ENCODE measurements at places on chromosomes 11 and 22.

DNA sequence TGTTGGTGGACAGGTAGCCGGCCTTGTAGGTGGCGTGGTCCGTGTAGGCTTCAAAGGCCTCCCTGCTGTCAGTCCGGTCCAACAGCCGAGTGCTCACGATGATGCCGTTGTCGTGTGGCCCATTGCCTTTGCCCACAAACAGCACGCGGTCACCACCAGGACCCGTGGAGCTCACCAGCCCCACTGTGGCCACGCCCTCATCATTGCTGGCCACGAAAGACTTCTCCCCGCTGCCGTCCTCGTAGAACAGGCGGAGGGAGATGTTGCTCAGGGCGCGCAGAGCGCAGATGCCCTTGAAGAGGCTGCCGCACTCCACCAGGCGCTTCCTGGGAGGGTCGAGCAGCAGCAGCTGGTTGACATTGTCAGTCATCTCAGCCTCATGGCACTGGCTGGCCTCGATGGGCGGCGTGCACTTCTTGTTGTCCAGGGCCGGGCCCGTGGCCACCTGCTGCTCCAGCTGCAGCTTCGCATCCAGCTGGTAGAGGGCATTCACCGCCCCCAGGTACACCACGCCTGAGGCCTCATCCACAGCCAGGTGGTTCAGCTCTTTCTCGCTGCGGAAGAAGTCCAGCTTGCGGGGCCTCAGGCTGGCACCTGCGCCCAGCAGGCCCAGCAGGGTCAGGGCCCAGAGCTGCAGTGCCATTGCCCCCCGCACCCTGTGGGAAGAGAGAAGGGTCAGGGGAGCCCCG is 17.4 kb downstream of the PLXNB2 start:
- no peak for DNase-seq

DNA sequence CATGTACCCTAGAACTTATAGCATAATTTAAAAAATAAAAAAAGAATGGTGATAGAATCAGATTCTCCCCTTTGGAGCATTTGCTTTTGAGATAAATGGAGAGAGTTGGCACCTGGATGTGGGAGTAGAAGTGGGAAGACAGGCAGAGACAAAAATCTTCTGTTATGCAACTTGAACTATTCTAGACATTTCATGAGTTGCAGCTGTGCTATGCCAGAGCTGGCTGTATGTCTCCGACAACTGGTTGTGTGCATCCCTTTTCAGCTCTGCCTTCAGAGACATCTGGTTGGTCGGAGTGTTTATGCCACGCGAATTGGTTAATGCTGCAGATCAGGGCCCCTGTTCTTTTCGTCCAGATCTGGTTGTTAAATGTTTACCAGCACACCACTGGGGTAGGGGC is 161.3 kb downstream of the JRKL start:
- DNase-seq = no peak

DNA sequence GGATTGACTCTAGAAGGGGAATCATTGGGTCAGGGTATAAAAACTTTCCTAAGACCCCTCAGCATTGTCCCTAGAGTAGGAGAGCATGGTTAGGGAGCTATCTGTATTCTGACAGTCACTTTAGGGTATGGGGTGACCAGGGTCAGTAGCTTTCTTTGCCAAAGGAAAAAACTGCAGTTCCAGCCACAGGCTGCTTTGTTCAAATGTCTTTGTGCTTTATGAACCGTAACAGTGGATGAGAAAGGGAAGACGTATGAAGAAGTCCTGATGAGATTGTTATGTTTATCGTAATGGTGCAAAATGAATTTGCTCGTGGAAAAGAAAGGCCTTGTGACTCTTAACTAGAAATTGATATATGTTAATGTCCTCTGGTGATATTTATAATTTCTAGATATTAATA is 30.0 kb downstream of the CYB5R2 start:
- DNase-seq = no peak

GRCh38 chr11:94681140-94681539 is 87.0 kb upstream of the AMOTL1 start:
- DNase-seq = no peak

DNA sequence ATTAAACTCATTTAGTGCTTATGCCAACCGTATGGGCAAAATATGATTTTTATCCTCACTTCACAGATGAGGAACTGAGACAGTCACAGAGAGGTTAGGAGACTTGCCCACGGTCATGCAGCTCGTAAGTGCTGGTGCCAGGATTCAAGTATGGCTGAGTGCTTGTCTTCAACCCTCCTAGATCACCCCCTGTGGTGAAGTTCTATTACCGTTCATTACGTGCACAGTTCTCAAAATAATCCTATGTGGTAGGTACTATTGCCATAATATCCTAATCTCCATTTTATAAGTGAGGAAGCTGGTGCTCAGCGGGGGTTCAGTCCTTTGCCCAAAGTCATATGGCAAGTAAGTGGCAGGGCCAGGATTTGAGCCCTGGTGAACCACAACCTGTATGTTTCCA is 1.5 kb downstream of the MIEF1 start:
- no peak for DNase-seq

- DNase-seq = no peak
Observed at GRCh38 chr11:68014157-68014946, 4.2 kb downstream of the ALDH3B1 start.

DNA sequence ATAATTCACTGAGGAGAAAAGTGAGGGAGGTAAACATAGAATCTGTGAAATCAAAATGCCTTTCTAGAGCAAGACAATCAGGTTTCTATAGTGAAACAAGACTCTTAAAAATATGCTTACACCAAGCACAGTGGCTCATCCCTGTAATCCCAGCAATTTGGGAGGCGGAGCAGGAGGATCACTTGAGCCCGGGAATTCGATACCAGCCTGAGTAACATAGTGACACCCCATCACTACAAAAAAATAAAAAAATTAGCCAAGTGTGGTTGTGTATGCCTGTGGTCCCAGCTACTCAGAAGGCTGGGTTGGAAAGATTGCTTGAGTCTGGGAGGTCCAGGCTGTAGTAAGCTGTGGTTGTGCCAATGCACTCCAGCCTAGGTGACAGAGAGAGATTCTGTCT is 43.2 kb upstream of the ME3 start:
- no peak for DNase-seq

DNA sequence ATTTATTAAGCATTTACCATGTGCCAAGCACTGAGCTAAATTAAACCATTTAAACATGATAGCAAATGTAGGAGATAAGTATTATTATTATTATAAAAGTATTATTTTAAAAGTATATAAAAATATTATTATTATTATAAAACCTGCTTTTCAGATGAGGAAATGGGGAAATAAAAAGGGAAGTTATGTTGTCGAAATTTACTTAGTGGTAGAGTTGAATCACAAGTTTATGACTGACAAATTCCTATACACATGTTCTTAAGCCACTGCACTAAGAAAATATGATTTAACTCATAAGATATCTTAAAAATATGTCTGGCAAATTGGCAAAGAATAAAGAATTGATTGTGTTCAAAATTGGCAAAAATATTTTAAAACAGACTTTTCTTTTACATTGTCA is 53.8 kb downstream of the CASP12 start:
- no peak for DNase-seq

GRCh38 chr22:37283393-37283937 is 1.2 kb downstream of the CYTH4 start:
- DNase-seq = no peak

DNA sequence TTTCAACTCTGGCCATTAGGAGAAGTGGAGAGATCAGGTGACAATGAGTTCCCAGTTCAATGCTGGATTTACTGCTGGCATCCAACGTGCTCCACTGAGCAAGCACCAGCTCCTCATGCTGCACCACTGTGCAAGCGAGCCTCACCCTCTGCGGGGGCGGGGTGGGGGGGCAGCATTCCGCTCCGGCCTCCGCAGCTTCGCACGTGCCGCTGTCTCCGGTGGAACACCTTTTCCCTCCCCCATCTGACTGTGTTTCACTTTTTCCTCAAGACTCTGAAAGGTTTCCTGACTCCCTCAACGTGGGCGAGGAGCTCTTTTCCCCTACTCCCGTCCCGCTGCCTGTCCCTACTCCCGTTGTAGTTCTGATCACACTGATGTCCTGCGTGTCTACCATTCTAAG is 835 bp upstream of the RHOD start:
- no peak for DNase-seq

- peak; percentile 79 for DNase-seq
Observed at GRCh38 chr11:134033696-134034491, 35.0 kb upstream of the JAM3 start.
